ENCODE measurements at places on chromosomes 2 and 18. TPM values are rescaled to one million over a fixed set of nuclear protein-coding genes. Genes with fewer than 3 reads are reported as not detected.

Gene ITGB6
- not detected for polyA plus RNA-seq

Gene GPR39
- 2.0 TPM for polyA plus RNA-seq

Gene ACTR3
- 60.3 TPM for polyA plus RNA-seq

Gene SERPINB7
- not detected for polyA plus RNA-seq

Gene MOGAT1
- polyA plus RNA-seq: not detected

Gene MAP2
- 87.1 TPM for polyA plus RNA-seq

Gene ZSWIM2
- not detected for polyA plus RNA-seq

Gene TOGARAM2
- 2.6 TPM for polyA plus RNA-seq

Gene DNER
- polyA plus RNA-seq: 2,466 TPM

Gene CHCHD5
- polyA plus RNA-seq: 84.2 TPM

Gene CCBE1
- 0.04 TPM for polyA plus RNA-seq

Gene CPLX4
- polyA plus RNA-seq: 1.4 TPM

Gene POTEI
- polyA plus RNA-seq: 0.67 TPM

Gene PREB
- 13.8 TPM for polyA plus RNA-seq

Gene LDLRAD4
- polyA plus RNA-seq: 9.1 TPM

Gene PRKAG3
- polyA plus RNA-seq: not detected

Gene TRPM8
- 3.0 TPM for polyA plus RNA-seq

Gene ANKRD30B
- 2.1 TPM for polyA plus RNA-seq

Gene SLC40A1
- 0.24 TPM for polyA plus RNA-seq

Gene ABCA12
- 0.08 TPM for polyA plus RNA-seq

Gene PTPRN
- polyA plus RNA-seq: 89.5 TPM

Gene BOK
- polyA plus RNA-seq: not detected

Gene NCKAP5
- polyA plus RNA-seq: 3.3 TPM

Gene ST8SIA3
- polyA plus RNA-seq: 381 TPM

Gene FAM228A
- polyA plus RNA-seq: 2.6 TPM

Gene TMEM169
- 2.9 TPM for polyA plus RNA-seq

Gene ATP9B
- 5.4 TPM for polyA plus RNA-seq

Gene HOXD12
- polyA plus RNA-seq: not detected

Gene SPHKAP
- polyA plus RNA-seq: 4.3 TPM

Data from Purkinje cell (primary cell).